ENCODE measurements at places on chromosomes 5 and 9.

DNA sequence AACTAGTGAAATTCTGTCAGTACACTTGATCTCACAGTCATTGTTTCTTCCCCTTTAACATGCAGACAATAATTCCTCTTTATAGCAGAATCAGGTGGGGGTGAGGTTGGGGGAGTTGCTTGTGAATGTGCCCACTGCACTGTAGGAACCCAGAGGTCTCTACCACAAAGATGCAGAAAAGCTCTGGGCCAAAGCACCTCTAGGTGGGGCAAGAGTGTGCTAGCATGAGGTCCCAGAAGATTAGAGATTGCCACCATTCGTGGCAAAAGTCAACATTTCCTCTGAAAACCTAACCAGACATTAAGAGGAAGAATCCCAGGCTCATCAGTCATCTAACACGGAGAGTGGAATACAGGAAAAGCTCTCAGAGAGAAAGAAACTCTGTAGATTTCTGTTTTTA is 74.5 kb downstream of the PTCD2 start:
- DNase-seq: no peak

- no peak for DNase-seq
Observed at GRCh38 chr5:172827841-172828240, 6.2 kb upstream of the ERGIC1 start.

DNA sequence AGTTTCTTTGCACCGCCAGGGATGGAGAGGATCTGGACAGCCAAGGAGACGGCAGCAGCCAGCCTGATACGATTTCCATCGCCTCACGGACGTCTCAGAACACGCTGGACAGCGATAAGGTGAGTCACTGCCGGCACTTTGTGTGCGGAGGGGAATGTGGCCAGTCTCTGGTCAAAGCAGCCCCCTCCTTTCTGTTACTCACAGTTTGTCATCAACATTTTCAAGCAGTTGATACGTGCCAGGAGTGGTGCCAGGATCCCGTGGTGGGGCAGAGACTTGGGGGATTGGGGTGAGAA is 175.1 kb upstream of the OTULINL start:
- no peak for DNase-seq

GRCh38 chr5:66242050-66242715 is 98.1 kb downstream of the SREK1 start:
- DNase-seq: no peak

DNA sequence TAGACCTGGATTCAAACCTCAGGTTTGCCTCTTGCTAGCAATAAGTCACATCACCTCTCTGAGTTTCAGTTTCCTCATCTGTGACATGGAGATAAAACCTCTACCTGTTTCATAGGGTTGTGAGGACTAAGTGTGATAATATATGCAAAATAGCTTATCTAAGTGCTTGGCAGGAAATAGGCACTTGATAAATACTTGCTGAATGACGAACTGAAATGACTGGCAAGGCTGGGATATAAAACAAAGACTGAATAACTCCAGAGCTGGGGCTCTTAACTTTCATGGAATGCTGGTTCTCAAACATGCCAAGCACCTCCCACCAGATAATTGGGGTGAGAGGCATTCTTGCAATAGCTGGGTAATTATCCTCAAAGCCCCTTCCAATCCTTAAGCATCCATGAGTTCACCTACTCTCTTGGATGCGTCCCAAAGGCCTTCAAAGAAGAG is 87.6 kb downstream of the ADRB2 start:
- no peak for DNase-seq

GRCh38 chr9:98558575-98558974 is 150.2 kb downstream of the GABBR2 start:
- no peak for DNase-seq

GRCh38 chr5:78666041-78666444 is 17.5 kb upstream of the LHFPL2 start:
- DNase-seq: no peak

DNA sequence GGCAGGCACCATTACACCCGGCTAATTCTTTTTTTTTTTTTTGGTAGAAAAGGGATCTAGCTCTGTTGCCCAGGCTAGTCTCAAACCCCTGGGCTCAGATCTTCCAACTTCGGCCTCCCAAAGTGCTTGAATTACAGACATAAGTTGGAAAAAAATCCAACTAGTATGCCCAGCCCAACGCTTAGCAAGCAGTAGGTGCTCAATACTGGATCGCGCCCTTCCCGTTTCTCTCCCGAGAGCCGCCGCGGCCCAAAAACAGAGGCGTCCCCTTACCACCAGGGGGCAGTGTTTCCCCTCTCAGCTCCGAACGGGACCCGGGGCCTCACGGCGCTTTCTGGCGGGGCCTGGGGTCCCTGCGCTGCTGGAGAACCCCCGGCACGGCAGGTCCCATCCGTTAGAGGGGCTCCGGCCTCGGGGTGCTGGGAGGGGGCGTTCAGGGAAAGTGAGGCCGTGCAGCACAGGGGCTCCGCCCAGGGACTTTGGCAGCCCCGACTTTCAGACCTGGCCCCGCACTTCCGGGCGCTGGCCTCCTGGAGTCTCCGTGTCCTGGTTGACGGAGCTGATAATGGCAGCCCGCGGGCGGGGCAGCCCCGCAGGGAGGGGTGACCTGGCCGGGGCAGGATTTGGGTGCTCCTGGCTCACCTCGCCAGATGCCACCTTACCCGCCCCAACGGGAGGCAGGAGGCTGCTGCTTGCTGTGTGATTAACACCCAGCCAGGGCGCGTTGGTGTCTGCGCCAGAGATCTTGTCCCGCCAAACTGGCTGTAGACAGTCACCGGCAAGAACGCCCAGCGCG is 15.2 kb downstream of the PTGES start:
- DNase-seq: peak; percentile 74

- DNase-seq: no peak
Observed at GRCh38 chr5:148805326-148806290, 20.8 kb upstream of the ADRB2 start.

DNA sequence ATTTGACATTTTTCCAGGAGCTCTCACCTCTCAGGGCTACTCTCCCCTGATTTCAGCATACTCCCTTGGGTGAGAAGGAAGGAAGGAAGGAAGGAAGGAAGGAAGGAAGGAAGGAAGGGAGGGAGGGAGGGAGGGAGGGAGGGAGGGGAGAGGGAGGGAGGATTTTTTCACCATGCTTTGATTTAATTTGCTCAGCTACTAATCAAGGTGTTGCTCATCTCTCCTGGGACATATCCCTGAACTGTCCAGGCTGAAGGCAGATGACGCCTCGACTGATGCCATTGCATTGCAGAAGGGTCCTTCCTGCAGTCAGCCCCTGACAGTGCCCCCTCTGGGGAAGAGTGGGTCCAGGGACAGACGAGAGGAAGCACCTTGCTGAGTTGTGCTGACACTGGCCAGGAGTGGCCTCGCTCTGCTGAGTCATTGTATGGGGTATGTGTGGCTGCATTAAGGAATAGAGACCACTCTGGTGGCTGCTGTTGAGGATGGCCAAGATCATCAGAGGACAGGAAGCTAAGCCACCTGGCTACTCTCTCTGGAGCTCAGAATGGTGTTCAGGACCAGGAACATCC is 43.6 kb upstream of the CRB2 start:
- DNase-seq: no peak

- no peak for DNase-seq
Observed at GRCh38 chr5:127943061-127943371, 140.6 kb upstream of the SLC12A2 start.

- DNase-seq: no peak
Observed at GRCh38 chr5:172816925-172817562, 17.0 kb upstream of the ERGIC1 start.

- no peak for DNase-seq
Observed at GRCh38 chr5:36367524-36367923, 65.8 kb upstream of the RANBP3L start.

DNA sequence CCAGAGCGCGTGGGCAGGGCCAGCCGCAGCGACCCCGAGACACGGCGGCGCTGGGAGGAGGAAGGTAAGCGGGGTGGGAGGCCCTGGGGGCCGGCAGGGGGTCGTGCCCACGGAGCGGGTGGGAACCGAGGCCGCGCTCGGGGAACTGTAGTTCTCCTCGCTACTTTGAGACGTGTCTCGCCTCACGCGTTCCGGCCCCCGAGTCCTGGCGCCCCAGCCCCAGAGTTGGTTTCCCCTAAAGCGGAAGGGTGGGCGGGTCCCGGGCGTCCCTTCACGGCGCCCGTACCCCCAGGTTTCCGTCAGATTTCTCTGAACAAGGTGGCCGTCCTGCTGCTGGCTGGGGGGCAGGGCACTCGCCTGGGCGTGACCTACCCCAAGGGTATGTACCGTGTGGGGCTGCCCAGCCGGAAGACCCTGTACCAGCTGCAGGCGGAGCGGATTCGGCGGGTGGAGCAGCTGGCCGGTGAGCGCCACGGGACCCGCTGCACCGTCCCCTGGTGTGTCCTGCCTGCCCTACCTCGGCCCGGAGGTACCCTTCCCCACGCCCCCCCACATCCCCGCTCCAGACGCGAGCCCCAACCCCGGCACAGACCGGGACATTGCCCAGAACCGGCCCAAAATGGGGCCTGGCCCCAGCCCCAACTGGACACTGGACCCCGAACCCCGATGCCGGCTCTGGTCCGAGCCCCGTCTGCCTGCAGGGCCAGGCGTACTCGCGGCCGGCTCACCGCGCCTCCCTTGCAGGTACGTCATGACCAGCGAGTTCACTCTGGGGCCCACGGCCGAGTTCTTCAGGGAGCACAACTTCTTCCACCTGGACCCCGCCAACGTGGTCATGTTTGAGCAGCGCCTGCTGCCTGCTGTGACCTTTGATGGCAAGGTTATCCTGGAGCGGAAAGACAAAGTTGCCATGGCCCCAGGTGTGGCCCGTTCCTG is 709 bp downstream of the UAP1L1 start:
- peak; percentile 51 for DNase-seq

- no peak for DNase-seq
Observed at GRCh38 chr5:170606941-170607340, 103.1 kb downstream of the KCNIP1 start.

- no peak for DNase-seq
Observed at GRCh38 chr5:148817606-148818005, 8.8 kb upstream of the ADRB2 start.

DNA sequence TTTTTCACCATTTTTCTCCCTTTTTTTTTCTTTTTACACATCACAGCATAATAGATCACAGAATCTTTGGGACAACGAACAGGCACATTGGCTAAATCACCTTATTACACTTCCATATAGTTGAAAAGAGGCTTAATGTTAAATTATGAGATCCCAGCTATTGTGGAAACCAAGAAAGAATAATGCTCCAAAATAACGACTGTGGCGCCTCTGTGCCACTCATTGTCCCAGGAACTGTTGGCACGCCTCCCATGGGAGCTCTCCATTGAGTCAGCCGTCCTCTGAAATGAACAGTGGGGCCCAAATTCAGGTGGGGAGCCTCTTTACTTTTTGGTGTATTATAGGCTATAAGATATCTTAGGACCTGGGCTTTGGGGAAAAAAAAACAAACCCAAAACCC is 82.2 kb upstream of the NFIB start:
- no peak for DNase-seq

DNA sequence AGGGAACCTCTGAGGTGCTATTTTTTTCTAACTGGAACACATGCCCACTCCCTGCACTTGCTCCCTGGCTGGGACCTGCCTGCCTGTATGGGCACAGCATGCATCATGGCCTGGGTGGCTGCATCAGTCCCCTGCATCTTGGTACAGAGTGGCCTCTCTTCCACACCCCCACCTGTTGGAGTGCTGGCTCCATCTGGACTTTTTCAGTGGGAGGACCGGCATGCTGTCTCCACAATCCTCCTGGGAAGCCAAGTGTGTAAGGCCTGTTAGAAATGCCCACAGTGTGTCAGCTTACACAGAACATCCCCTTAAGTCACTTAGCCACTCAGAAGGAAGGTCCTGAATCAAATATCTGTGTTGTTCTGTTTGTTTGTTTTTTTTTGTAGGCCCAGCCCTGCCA is 102.9 kb downstream of the MARCHF3 start:
- no peak for DNase-seq

DNA sequence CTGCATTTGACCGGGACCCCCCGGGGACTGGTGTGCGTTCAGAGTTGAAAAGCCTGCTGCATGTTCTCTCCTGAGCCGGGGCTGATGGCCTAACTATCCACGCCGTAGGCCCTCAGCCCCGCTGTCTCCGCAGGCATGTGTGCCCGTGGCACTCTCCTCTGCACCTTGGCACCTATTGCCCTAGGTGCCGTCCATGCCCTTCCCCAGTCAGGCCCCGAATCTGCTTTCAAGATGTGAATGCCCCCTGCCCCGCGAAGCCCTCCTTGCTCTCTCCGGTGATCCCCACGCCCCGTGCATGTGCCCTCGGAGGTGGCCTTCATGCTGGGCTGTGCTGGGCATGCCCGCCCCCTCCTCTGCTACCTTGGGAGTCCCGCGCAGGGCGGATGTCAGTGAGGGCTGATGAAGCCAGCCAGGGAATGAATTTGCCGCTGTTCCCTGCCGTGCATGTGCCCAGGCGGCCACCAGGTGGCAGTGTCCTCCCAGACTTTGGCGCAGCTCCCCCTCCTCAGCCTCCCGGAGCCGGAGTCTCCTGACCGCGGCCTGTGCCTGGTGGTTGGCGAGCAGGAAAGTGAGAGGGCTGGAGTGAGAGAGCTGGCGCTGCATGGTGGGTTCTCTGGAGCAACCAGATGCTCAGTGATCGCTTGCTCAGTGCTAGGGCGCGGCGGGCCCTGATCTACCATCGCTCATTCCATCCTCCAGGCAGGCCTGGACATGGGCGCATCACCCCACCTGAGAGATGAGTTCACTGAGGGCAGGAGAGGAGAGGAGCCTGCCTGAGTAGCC is 112.9 kb upstream of the LMX1B start:
- DNase-seq: peak; percentile 55

GRCh38 chr5:151007430-151008209 is 12.8 kb upstream of the GPX3 start:
- no peak for DNase-seq

Data from stimulated activated CD8-positive, alpha-beta memory T cell treated with anti-CD3 and anti-CD28 coated beads, Interleukin-2, amount 100 ng/mL, for 48 hours (primary cell).